B cell (primary cell): ENCODE measurements at places on chromosomes 5 and 9. TPM values are rescaled to one million over a fixed set of nuclear protein-coding genes. Genes with fewer than 3 reads are reported as not detected.

Gene SEMA6A
- 0.44 and 0.61 TPM in 2 replicates for total RNA-seq

- H3K27me3 ChIP-seq = no peaks in the 10 kb centered on the region
- H3K27ac ChIP-seq = no peak overlapping the region
- DNase-seq = no peak
These were observed 58.0 kb downstream of the TMEM215 start for GRCh38 chr9:32841314-32841713.

DNA sequence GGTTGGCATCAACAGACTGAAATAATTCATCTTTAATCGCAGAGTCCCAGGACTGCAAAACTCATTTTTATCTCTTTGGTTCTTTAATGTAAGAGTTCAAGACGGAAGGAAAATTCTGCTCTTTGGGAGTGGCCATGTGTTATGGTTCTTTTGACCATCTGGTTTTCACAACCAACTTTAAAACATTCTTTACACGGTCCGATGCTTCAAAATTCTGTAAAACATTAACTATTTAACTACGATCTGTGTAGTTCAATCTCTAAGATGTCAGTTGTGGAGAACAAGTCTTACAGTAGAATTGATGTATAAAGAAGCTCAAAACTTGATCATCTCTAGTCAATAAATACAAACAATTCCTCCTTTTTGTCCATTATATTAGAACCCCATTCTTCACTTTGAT, 83.0 kb downstream of the CMYA5 start:
- H3K27ac ChIP-seq = no peak overlapping the region
- no peaks in the 10 kb centered on the region for H3K4me1 ChIP-seq
- no peaks in the 10 kb centered on the region for H3K36me3 ChIP-seq
- DNase-seq = no peak
- H3K27me3 ChIP-seq = no peaks in the 10 kb centered on the region

DNA sequence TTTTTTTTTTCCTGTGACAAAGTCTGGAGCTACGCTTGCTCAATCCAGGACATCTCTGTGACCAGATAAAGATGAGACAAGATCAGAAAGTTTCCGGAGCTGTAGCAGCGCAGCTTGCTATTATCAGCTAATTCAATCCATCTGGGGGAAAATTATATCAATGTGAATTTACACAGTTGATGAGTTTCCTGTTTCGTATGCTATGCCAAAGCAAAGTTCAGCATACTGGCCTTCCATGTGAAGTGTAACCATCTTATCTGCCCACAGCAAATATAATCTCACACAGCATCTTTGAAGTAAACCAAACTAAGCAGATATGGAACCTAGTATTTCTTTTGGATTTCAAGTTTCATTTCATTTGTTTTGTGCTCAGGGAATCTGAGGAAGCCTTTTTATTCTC, 1767.7 kb downstream of the EFNA5 start:
- no peak overlapping the region for H3K27ac ChIP-seq
- H3K27me3 ChIP-seq = no peaks in the 10 kb centered on the region
- DNase-seq = no peak

Gene LHX6
- total RNA-seq = not detected in 2 replicates
